ENCODE measurements at places on chromosomes 5 and 9. TPM values are rescaled to one million over a fixed set of nuclear protein-coding genes. Genes with fewer than 3 reads are reported as not detected.

- peak overlapping the region; percentile 71 for H3K27ac ChIP-seq
- H3K36me3 ChIP-seq, result no peaks in the 10 kb centered on the region
- H3K27me3 ChIP-seq, result no peaks in the 10 kb centered on the region
- H3K4me1 ChIP-seq, result peaks cover 6% of the 10 kb centered on the region
- no peak overlapping the region for H3K4me3 ChIP-seq
These were observed 478.8 kb downstream of the CETN3 start for GRCh38 chr5:89930591-89931392.

TERT gene
- total RNA-seq, result 0.50 TPM

EGR1 gene
- total RNA-seq, result 24.4 TPM

LCN6 gene
- total RNA-seq, result not detected

AP3S1 gene
- total RNA-seq, result 108 TPM

DNA sequence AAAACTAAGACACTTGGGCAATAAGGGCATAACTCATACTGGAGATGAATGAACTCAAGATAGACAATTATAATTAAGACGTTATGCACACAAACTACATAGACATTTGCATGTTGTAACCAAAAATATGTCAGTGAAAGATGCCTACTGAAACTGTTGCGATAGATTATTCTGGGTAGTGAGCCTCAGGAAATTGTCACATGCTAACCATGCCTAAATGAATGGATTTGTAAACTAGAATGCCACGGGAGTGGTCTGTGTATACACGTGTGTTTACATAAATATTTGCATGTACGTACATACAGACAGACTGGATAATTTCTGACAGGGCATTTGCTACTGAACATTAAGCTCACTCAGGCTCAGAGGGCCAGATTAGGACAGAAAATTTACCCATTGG, 1.2 kb downstream of the NIPSNAP3B start:
- H3K27ac ChIP-seq, result no peak overlapping the region
- H3K4me3 ChIP-seq, result no peak overlapping the region
- H3K36me3 ChIP-seq, result no peaks in the 10 kb centered on the region
- H3K4me1 ChIP-seq, result no peaks in the 10 kb centered on the region

IFNA2 gene
- total RNA-seq, result not detected

- no peak overlapping the region for H3K4me3 ChIP-seq
- H3K36me3 ChIP-seq, result no peaks in the 10 kb centered on the region
- H3K27me3 ChIP-seq, result peaks cover 4% of the 10 kb centered on the region
- H3K4me1 ChIP-seq, result no peaks in the 10 kb centered on the region
- no peak overlapping the region for H3K27ac ChIP-seq
These were observed 159.1 kb downstream of the FAM114A2 start for GRCh38 chr5:153879596-153879995.

TMC1 gene
- not detected for total RNA-seq

LTC4S gene
- 1.2 TPM for total RNA-seq

PSIP1 gene
- 25.4 TPM for total RNA-seq

PSMD5 gene
- total RNA-seq, result 78.1 TPM

GRCh38 chr5:171850324-171850947, 64.8 kb downstream of the SMIM23 start:
- no peak overlapping the region for H3K27ac ChIP-seq
- H3K27me3 ChIP-seq, result no peaks in the 10 kb centered on the region
- no peak overlapping the region for H3K4me3 ChIP-seq
- no peaks in the 10 kb centered on the region for H3K36me3 ChIP-seq
- DNase-seq, result no peak

GRCh38 chr9:86054695-86055094, 44.7 kb downstream of the GOLM1 start:
- no peak for DNase-seq
- H3K27me3 ChIP-seq, result no peaks in the 10 kb centered on the region
- H3K4me3 ChIP-seq, result no peak overlapping the region
- H3K27ac ChIP-seq, result no peak overlapping the region

HTR4 gene
- total RNA-seq, result not detected

DNA sequence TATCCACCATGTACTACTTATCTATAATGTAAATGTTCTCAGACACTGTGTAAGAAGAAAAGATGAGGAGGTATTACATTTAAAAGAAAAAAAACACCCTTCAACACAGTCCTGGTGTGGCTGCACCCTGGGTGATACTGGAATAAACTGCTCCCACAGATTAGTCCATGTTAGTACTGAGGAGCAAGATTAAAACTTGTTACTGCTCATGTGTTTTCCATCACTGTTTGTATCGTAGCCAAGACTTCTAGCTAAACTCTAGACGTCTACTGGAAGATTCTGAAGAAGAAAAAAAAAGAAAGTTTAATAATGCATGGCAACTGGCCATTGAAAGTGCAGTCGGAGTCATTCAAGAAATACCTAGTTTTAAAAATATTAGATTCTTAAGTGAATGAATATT, at the start of gene ASPN:
Gene ASPN, minus strand, starts transcription at position 178 of the 400 bp plus-strand sequence.
- no peak within 1 kb of the TSS for H3K4me3 ChIP-seq
- H3K27me3 ChIP-seq, result no peaks in the 10 kb centered on the region
- no peak within 1 kb of the TSS for H3K27ac ChIP-seq

GRCh38 chr9:86443992-86444391, 89.8 kb upstream of the TUT7 start:
- H3K27me3 ChIP-seq, result no peaks in the 10 kb centered on the region
- H3K27ac ChIP-seq, result no peak overlapping the region
- DNase-seq, result no peak
- no peak overlapping the region for H3K4me3 ChIP-seq
- H3K36me3 ChIP-seq, result no peaks in the 10 kb centered on the region

DNA sequence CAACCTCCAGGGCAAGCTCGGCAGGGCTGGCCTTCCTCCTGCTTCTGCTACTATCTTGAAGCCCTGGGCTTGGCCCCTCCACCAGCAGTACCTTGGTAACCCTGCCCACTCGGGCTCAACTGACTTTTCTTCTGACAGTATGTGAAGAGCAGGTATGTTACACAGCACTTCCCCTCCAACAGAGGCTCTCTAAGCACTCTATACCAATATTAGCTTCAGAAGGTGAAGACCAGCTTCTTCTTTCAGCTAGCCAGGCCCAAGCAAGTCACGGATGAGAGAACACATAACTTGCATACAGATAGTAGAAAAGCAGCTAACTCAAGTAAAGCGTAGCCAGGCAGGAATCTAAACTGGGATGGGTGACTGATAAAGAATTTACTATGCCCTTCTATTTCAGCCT, 64.3 kb downstream of the FEM1C start:
- no peak overlapping the region for H3K27ac ChIP-seq
- DNase-seq, result no peak
- no peak overlapping the region for H3K4me3 ChIP-seq
- no peaks in the 10 kb centered on the region for H3K36me3 ChIP-seq

DNA sequence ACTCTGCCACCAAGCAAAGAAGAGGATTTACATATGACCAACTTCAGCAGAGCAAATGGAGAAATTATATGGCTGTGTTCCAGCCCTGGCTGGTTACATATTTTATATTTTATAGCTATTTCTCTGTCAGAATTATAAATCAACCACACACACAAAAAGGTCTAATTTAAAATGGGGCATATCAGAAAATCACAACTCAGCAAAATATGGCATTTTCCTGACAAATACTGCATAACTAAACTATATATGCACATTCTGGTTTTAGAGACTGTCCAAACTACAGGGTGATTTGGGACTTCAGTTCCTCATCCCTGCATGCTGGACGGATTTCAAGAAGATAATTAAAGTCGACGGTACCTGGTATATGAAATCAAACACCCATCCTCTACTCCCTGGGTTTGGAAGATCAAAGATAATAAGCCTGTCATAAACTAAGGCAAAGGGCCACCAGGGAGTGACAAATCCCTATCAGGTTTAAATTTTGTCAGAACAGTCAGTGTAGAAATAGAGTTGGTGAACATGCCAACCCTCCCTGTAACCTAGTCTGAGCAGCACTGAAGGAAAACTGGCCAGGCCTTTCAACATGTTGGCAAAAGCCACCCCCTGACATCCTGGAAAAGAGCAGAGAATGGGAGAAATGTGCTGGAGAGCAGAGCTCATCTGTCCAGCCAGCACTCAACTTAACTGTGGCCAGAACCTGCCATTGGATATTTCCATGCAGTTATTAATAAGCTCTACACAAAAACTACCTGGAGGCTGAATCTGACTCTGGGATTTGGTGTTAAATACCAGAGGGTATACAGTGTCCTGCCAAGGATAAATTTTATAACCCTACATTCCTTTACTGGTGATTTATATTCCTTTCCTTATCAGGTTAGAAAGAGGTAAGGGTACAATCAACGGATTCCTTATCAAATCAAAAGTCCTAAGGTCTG, 235.7 kb downstream of the ENC1 start:
- H3K36me3 ChIP-seq, result no peaks in the 10 kb centered on the region
- DNase-seq, result no peak
- H3K4me1 ChIP-seq, result peaks cover 12% of the 10 kb centered on the region

- no peak overlapping the region for H3K27ac ChIP-seq
- no peaks in the 10 kb centered on the region for H3K4me1 ChIP-seq
- no peaks in the 10 kb centered on the region for H3K27me3 ChIP-seq
- DNase-seq, result no peak
These were observed 226.8 kb downstream of the TMEM167A start for GRCh38 chr5:82850393-82850792.

ECPAS gene
- total RNA-seq, result 89.7 TPM

SOX30 gene
- total RNA-seq, result 0.14 TPM

DNA sequence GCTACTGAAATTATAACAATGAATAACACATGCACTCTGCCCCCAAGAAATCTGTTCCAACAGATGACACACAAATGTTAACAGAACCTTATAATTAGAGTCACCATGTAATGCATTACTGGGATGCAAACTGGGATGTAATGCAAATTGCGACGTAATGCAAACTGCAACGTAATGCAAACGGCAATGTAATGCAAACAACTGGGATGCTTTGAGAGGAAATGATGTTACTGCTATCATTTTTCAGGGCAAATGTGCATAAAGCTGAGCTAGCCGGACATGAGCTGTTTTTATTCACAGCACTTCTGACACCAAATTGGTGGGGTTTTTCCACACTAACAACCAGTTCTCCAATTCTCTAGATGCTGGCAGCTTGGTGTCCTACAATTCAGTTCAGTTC, 117.2 kb downstream of the ADAMTS16 start:
- DNase-seq, result no peak
- H3K4me3 ChIP-seq, result no peak overlapping the region
- no peaks in the 10 kb centered on the region for H3K4me1 ChIP-seq
- no peaks in the 10 kb centered on the region for H3K27me3 ChIP-seq
- no peak overlapping the region for H3K27ac ChIP-seq
- peaks cover 7% of the 10 kb centered on the region for H3K36me3 ChIP-seq

IL33 gene
- not detected for total RNA-seq

PCYOX1L gene
- 16.6 TPM for total RNA-seq

GRCh38 chr5:32259033-32259432, 53.7 kb downstream of the MTMR12 start:
- H3K4me3 ChIP-seq, result no peak overlapping the region
- H3K4me1 ChIP-seq, result no peaks in the 10 kb centered on the region
- no peak for DNase-seq
- H3K27ac ChIP-seq, result no peak overlapping the region

ARRDC1 gene
- 13.9 TPM for total RNA-seq

NCS1 gene
- 119 TPM for total RNA-seq

MEIKIN gene
- total RNA-seq, result not detected

ADAMTS19 gene
- total RNA-seq, result 0.87 TPM

INSYN2B gene
- 0.10 TPM for total RNA-seq

Data from astrocyte (in vitro differentiated cells and primary cell).